Ovary (tissue), 10 donors: ENCODE measurements at places on chromosomes 12 and 14. TPM values are rescaled to one million over a fixed set of nuclear protein-coding genes. Genes with fewer than 3 reads are reported as not detected.

GRCh38 chr14:37721976-37722659 is 126.7 kb downstream of the TTC6 start:
- no peak for DNase-seq

DNA sequence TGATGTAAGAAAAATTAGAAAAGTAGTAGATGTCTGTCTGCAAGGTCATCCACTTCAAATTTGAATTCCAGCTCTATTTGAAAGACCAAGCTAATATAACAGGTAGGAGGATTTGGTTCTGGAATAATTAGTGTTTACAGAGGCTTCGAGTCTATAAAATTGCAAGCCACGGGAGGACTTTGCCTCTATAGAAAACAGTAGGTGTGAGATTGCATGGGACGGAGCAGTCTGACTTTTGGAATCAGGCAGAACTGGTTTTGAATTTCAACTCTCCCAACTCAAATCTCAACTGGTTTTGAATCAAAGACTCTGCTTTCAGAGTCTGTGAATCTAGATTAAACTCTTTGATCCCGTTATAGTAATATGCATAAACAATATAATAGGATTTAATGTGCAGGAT is 82.4 kb downstream of the PIK3C2G start:
- no peak for DNase-seq

GRCh38 chr12:32609966-32610365 is 69.1 kb upstream of the DNM1L start:
- DNase-seq, result no peak

DNA sequence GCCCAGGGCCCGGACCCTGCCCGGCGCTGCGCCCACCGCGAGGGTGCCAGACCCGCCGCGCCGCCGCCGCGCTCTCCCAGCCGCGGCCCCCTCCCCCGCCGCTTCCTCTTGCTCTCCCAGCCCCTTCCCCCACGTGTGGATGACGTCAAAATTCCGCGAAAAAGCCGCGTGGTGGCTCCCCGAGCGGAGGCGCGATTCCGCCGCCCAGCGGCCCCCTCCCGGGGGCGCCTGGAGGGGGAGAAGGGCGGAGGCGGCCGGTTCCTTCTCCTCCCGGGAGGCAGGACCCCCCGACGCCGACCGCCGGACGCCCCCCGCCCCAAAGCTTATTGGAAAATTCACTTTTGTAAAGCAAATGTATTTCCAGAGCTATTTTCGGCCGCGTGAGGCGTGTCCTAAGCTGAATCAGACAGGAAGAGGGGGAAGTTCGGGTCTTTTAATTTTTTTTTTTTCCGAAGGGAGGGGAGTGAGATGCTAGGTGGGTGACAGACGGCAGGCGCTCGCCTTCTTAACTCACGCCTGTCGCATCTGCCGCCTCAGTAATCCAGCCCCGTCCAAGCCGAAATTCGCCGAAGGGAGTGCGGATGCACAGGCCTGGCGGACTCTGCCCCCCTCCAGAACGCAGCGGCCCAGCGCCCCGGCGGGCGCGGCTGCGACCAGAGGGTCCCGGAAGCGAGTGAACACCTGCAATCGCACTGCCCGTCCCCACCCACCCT is 4.1 kb upstream of the CCND2 start:
- peak; percentile 83 for DNase-seq

DNA sequence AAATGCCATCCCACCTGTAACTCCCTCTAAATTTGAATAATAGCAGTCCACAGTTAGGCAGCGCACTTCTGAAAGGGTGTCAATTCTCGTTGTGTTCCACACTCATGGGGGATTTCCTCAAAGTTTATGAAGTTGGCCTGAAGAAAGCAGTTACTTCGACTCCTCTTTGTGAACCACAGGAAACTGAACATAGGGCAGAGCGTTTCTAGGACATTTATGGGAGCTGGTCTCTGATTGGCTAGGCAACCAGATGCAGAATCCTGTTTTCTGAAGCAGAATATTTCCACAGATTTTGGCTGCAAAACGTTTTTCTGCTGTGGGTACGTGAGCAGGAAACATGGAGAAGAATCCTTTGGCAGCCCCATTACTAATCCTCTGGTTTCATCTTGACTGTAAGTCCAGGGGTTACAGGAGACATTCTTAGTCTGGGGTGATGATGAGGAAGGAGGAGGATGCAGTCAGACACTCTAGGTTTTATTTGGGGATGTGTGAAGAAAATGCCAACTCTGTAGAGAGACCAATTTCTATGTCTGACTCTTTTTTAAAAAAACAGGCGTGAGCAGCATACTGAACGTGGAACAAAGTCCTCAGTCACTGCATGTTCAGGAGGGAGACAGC is 431.5 kb upstream of the OR4E1 start:
- no peak for DNase-seq

GRCh38 chr12:54549774-54550451 is 512 bp downstream of the PDE1B start:
- no peak for DNase-seq

GRCh38 chr12:124332058-124332672 is 37.3 kb downstream of the RFLNA start:
- DNase-seq, result no peak

GRCh38 chr12:31507966-31508365 is 83.0 kb downstream of the DENND5B start:
- DNase-seq, result no peak

DNA sequence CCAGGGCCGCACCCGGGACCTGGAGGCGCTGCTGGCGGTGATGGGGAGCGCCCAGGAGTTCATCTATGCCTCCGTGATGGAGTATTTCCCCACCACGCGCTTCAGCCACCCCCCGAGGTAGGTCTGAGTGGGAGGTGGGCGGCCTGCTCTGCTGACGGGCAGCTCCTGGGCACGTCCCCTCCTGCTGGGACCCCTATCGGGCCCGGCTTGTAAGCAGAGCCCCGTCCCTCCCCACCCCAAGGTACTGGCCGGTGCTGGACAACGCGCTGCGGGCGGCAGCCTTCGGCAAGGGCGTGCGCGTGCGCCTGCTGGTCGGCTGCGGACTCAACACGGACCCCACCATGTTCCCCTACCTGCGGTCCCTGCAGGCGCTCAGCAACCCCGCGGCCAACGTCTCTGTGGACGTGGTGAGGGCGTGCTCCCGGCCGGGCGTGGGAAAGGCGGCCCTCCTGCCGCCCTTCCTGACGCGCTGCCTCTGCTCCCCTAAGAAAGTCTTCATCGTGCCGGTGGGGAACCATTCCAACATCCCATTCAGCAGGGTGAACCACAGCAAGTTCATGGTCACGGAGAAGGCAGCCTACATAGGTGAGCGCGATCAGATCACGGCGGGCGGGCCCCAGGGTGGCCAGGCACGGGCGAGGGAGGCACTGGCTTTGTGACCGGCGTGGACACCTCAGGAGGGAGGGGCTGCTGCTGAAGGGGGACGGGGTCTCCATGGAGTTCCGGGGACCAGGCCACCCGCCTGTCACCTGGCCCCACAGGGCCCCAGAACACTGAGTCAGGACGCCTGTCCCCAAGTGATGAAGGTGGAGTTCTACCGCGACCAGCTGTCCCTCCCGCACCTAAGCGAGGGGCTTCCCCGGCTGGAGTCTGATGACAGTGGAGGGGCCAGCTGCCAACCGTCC is 7.3 kb downstream of the PLD4 start:
- DNase-seq, result no peak

TAS2R50 gene
- total RNA-seq, result 1.9 TPM

DNA sequence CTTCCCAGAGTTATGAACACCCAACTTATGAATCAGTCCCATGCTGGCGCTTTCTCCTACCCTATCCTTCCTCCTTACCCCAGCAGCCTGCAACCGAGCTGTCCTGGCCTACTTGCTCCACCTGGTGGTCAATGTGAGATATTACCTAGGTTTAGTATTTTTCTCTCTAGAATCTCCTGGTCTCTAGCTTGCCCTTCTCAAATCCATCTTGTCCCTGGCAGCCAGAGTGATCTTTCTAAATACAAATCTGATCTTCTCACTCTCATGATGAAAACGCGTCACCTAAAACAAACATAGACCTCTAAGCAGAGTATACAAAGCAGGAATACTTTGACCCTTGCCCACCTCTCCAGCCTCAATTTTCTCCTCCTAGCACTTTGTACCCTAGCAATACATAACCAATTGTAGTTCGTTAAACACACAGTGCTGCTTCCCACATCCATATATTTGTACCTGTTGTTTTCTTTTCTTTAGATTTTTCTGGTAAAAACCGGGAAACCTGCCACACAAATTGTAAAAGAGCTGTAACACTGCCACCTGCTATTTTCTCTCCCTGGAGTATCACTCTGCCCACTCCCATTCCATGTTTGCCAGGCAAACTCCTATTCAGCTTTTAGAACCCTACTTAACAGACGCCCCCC is 20.0 kb upstream of the TCP11L2 start:
- DNase-seq, result no peak

SIX6 gene
- not detected for total RNA-seq

TNS2 gene
- total RNA-seq, result 88.7 TPM

FAIM2 gene
- total RNA-seq, result 0.50 TPM

GRCh38 chr12:132392389-132393244 is 63.2 kb upstream of the GALNT9 start:
- peak; percentile 6 for DNase-seq

DNA sequence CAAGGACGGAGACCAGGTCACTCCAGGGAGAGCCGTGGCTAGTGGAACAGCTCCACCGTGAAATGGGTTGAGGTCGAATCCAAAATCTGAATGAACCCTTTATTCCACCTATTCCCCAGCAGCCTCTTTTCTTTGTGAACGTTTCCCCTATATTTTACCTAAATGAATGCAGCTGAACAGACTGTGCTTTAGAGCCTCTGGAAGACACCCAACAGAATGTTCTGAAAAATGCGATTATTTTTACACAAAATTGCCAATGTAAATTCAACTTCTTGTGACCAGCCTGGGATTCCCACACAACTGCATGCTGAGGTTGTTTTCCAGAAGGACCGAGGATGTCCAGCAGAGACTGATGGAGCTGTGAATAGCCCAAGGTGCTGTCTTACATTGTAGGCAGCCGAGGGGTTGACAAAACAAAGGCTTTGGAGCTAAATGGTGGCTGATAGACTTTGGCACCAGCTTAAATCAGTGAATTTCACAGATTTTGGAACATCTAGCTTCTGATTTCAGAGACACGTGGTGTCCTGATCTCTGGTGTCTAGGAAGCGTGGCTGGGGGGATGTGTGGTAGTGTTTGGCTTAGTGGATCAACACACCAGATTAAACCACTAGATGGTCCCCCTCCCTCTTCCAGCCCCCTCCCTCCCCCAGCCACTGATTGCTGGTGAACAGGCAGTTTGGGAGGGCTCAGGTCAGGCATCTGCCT is 150.4 kb downstream of the ZNF664 start:
- DNase-seq, result no peak

DNA sequence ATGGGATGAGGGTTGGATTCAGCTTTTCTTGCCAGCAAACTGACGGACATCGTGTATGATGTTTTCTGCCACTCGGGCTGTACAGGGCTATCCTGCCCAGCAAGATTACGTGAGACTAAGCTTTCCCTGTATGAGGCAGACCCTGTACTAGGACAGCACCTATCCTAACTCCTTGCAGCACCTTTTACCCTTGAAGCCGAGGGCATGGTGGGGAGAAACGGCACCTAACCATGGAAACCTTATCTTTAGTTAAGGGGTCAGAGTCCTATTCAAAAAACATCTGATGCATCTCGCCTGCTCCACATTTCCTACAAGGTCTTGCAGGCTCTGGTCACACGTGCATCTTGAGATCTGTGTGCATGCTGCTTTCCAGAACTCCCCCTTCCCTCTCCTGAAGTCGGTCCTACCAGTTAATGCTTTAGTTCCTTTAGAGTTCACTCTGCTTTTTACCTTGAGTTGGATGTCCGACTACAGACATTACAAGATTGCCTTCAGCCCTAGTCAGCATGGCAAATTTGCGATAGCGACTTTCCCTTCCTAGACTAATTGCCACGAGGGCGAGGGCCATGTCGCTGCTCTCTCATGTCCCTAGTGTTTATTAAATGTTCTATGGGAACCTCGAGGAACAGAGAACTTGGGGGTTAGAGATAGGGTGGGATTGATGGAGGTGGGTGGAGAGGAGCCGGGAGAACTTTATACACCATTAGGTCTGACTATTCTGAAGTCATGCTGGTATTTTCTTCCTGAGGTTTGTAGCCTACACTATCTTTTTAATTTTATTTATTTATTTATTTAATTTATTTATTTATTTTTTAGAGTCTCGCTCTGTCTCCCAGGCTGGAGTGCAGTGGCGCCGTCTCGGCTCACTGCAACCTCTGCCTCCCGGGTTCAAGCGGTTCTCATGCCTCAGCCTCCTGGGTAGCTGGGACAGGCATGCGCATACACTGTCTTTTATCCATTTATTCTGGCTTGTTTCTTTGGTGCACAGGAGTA is 6.6 kb downstream of the RAN start:
- no peak for DNase-seq

DNA sequence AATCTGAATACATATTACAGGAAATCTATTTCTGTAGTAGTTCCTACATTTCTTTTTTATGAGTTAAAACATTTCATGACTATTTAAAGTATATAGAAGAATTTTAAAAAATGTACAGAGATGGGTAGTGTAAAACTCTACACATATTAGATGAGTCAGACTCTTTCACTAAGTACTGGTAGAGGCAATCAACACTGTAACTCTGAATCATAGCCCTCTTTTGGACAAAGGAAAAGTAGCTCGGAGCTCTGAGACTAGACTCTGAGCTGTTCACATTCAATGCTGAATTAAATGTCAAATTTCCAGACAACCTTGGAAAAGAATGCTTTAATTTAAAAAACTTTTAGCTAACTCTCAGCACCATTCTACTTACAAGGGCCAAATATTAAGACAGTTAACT is 3.4 kb downstream of the PTCSC3 start:
- no peak for DNase-seq

DNA sequence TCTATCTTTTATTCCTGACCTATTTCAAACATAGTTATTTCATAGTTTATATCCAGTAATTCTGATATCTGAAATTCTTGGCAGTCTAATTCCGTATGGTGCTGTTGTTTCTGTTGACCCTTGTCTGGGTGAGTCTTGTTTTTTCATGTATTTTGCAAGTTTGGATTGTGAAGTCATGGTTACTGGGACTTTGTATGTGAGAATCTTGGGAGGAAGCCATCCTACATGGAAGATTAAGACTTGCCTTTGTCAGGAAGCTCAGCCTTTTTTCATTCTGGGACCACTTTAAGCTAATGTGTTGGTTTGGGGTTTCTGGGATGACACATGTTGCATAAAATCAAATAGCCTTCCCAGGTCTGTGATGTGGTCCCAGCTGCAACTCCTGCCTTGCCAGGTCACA is 191.6 kb upstream of the E2F7 start:
- no peak for DNase-seq

KLRC1 gene
- total RNA-seq, result not detected

DNA sequence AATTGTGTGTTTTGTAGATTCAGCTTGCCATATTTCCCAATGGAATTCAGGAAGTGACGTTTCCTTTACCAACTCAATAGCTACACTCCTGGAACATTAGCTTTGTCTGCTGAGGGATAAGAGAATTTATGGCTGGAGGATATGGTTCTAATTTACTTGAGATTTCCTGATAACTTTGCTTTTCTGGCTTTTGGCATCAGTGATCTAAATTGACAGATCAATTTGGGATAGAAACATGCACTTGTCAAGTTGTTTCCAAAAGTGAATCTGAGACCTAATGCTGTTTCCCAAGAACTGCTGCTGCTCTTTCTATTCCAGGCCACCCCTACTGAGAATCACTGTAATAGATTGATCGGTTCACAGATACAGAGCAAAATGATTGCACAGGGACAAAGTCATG is 43.2 kb downstream of the MGAT4C start:
- no peak for DNase-seq

GRCh38 chr12:3119192-3119755 is 42.1 kb downstream of the TSPAN9 start:
- no peak for DNase-seq
